Activated CD8-positive, alpha-beta memory T cell treated with anti-CD3 and anti-CD28 coated beads for 4 hours (primary cell): ENCODE measurements at places on chromosomes 3 and 15.

DNA sequence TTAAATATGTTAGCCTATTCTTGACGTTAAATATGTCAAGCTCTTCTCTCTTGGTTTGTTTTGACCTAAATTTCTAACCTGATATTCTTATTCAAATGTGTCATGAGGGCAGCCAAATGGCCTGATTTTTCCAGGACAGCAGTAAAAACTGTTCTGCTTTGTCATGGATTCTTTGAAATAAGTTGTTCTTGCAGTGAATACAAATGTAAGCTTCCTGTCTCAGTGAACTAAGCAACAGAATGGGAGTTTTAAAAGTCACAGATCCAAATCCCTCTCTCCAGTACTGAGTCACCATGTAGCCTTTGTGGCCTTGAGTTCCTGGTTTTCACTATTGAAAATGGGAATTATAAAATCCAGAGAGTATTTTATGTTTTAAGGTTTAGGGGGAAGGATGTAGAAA lies 301.8 kb downstream of the NLGN1 start:
- no peak for DNase-seq

- DNase-seq: no peak
Observed at GRCh38 chr3:27252646-27253045, 116.5 kb downstream of the NEK10 start.

DNA sequence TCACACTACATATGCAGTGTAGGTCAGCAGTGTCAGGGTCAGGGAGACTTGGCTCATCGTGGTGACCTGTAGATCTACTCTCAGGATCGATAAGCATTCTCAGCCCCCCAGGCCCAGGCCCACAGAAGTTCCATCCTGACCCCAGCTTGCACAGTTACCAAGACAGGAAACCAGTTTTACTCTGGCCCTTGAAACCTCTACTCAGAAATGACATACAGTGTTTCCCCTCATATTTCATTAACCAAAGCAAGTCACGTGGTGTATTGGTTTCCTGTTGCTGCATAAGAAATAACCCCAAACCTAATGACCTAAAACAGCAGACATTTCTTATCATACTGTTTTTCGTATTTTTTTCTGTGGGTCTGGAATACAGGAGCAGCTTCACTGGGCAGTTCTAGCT lies 242.2 kb downstream of the SLCO3A1 start:
- DNase-seq: no peak

GRCh38 chr3:171996178-171996817 lies 43.1 kb upstream of the FNDC3B start:
- DNase-seq: no peak

DNA sequence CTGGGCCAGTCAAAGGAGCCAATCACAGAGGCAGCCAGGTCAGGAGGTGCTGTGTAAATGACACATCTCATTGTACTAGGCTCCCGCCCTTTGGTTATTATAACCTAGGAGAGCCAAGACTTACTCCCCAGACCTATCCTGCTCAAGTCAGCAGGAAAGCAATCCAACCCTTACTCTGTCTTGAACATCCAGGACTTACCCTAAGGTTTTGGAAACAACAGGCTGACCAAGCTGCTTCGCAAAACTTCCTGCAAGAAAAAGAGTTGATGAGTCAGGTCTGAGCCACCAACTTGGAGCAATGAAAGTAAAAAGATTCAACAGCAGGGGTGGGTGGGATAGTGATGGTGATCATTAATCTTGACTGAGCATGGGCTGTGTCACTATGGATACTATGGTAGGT lies 144.4 kb downstream of the MYLK start:
- no peak for DNase-seq

GRCh38 chr3:25088284-25088683 lies 339.8 kb upstream of the RARB start:
- DNase-seq: no peak

DNA sequence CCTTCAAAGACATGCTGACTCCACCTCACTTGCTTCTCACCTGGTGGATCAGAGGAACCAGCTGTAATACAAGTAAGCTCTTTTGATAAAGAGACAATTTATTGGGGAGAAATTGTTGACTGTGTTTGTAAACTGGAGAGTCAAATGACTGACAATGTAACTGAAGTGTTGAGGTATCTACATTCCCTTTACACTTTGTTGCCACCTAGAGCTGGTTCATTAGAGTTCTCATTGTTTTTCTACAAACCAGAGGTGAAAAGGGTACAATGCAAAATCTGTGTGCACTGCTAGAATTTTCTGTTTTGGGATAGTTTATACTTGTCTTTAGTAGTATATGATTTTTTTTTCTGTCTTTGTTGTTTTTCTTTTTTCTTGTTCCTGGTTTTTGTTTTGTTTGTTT lies 8.7 kb upstream of the LRRC58 start:
- no peak for DNase-seq

DNA sequence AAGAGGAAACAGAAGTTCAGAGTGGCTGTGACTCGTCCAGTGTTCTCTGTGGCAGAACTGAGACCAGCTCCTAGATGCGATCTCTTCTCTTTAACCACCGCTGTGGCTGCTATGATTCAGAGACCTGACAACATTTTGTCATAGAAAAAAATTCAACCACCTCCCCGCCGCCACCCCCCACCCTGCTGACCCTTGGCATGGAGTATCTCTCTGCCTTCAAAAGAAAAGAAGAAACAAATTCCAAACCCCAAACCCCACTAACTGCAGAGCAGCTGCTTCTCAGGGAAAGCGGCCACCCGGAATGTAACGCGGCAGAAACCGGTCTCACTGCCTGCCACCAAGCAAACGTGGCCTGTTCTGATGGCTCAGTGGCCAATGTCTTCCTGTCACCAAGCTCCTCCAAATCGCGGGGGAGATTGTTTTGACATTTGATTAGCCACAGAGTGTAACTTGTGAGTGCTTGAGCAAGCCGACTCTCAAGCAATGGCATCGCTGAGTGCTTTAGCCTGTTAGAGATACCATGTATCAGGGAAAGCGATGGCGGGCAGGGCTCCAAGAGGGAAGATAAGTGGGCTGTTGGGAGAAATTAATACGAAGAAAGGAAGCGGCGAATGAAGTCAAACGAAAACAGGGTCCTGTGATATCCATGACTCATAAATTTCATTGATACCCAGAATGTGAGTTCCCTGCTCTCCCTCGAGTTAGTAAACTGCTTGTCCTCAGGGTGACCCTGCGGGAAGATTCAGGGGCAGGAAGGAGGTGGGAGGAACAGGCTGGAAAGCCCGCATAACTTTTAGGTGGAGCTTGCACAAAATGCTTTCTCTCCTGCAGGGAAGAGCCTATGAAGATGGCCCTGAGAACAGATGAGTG lies 44.8 kb upstream of the TLE3 start:
- no peak for DNase-seq

DNA sequence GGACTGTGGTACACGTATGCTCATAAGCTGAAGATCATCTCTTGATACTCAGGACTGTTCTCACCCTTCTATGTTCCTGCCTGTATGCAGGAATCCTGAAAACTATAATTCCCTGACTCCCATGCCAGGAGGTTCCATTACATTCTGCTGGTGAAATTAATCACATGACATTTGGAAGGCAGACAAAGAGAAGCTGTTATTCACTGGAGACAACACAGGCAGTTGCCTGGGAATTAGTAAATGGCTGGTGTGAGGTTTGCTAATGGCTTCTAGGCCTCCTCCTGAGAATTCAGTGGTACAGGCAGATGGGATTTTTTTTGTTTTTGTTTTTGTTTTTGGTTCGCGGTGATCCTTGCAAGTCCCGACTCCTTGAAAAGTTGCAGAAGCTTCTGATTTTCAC lies 91.4 kb downstream of the CTNNB1 start:
- DNase-seq: no peak

DNA sequence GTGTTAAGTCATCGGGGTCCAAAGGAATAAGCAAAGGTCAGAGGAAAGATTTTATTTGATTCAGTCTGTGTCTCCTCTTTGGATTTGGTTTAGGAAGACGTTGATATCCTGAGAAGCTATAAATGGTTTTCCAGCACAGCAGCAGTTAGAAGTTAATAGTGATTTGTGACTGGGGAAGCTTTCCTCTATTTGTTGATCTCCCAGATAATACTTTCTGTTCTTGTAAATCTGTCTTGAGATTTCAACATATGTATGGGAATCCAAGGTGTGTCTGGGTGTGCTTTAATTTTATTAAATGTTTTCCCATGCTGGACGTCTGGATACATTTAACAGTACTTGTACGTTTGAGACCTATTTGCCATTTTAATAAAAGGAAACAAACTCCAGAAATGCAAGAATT lies 409.5 kb downstream of the ROBO1 start:
- no peak for DNase-seq

- DNase-seq: no peak
Observed at GRCh38 chr3:136166507-136166906, 29.6 kb downstream of the MSL2 start.

DNA sequence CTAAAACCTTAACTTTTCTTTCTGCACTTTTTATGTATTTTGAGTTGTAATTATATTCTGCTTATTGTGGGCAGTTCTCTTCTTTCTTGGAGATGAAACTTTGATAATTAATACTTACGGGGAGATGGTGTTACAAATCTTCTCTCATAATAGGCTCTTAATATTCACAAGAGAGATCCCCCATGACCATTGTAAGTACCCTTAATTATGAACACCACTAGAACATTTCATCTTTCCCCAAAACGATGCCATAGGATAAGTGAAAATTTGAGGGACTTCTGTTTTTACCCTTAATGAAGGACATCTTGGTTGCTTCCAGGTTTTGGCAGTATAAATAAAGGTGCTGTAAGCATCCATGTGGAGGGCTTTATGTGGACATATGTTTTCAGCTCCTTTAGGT lies 60.7 kb downstream of the PIAS1 start:
- DNase-seq: no peak

DNA sequence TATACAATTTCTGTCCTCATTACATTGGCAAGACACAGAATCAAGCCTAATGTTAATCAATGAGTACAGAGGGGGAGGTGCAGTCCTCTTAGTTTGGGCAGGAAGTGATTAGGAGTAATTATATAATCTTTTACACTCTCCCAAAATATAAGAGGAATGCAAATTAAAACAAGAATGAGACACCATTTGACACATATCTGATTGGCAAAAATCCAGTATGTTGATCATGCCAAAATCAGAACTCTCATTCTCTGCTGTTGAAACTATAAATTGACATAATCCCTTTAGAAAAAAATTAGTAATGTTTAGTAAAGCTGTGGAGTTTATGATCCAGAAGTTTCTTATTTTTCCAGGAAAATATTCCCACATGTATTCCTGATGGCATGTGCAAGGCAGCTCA lies 373.4 kb downstream of the EPHA6 start:
- no peak for DNase-seq

DNA sequence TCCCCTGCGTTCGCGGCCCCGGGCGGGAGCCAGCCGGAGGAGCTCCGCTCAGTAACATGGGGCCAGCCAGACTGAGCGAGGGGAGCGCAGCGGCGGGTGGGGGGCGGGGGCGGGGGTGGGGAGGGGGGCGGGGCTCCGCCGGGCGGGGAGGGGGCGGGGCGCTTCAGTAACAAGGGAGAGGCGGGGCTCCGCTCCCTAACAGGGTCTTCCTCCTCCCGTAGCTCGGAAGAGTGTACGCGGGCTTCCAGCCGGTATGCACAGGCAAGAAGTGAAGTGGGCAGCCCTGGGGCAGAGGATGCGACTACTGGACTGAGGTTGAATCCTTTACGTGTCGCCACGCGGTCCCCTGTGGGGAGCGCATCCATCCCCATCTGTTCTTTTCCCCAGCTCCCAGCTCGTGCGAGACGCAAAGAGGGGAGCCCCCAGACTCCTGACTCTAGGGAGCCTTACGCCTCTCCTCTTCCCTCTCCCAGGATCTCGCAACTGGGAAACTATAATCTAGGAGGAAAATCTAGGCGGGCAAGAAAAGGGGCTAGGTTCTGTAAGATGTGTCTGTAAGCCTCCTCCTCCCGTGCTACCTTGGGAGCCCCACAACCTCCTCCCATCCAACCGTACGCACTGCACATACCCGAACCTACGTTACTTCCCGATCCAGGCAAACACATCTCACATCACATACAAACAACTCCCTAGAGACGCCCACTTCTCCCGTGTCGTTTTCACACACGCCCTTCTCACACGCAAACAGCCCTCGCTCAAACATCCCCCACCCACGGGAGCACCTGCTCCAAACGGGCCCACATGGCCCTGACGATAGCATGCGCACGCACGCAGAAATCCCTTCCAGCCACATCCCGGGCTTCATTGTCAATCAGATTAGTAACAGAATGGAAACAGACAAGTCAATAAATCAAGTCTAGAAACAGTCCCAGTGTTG lies at the start of gene SHF:
Gene SHF (minus strand): TSS at position 73 of the 937 bp plus-strand sequence. CDS start 15 bp downstream, at position 58.
- DNase-seq: peak; percentile 51

DNA sequence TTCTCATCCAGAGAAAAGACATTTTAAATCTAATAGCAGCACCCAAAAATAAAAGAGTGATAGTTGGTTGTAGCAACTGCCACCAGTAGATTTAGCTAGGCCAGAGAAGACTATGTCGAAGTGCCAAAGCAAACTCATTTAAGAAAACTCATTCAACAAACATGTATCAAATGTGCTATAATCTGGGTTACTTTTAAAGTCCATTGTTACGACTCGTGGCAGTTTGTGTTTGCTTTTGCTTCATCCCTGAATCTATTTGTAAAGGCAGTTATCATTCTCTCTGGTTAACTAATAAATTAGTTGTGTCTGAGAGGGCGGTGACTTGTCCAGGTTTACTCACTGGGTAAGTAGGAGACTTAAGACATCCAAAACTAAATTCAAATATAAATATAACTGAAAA lies 159.4 kb downstream of the ZIC4 start:
- no peak for DNase-seq

DNA sequence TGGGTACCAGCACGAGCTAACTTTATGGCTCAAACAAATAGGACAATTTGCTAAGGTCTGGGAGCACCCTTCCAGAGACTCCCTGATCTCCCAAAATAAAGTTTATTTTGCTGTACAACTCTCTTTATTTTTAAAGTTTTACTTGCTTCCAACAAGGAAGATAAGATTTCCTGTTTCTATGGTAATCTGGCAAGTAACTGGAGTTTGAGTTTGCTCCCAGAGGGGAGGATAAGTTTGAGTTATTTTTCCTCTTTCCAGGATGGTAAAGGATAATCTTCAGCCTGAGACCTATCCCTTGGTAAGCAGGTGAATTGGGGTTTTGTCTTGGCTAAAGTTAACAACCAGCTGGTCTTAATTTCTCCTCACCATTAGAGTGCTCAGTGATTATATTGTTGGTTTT lies 1019.4 kb upstream of the ALCAM start:
- DNase-seq: no peak

DNA sequence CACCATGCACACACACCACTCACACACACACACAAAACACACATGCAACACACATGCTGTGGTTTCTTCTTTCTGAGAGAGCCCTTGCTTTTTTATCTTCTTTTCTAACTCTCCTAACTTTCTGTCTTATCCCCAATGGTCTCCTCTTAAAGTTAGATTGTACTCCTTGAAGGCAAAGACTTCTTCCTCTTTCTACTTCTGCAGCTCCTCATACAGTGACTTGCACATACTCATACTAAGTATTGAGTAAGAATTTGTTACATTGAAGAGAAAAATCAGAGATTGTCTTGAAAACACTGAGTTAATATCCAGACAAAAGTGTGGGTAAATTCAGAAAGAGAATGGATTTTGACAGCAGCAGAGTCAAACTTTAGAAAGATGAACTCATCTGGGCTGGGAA lies 64.4 kb downstream of the GTPBP8 start:
- no peak for DNase-seq

DNA sequence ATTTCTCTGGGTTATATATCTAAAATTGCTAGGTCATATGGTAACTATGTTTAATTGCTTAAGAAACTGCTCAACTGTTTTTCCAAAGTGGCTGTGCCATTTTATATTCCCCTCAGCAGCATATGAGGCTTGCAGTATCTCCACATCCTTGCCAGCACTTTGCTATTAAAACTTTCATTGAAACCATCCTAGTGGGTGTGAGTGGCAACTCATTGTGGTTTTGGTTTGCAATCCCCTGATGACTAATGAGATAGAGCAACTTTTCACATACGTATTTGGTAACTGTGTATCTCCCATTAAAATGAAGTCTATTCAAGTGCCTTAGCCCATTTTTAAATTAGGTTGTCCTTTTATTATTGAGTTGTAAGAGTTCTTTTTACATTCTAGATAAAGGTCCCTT lies 17.3 kb downstream of the KPNA1 start:
- no peak for DNase-seq
